ENCODE measurements at places on chromosomes 16 and 17.

DNA sequence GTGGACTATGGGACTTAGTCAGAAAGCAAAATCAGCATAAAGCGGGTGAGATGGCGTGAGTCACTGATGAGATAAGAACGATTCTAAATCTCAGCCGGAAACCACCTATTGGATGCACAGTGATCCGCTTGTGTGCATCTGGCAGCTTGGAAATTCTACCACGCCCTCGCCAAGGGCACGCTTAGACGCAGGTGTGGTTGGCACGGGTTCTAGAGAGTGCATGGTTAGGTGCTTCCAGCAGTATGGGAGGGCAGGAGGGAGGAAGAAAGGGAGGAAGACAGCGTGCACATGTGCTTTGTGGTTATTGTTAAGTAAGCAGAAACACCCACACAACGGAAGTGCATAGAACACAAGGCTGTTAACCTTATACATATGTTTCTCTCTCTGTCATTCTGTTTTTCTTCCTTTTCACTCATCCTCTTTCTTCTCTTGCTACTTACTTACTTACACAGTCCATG lies 374.0 kb upstream of the ASIC2 start:
- no peak for DNase-seq

DNA sequence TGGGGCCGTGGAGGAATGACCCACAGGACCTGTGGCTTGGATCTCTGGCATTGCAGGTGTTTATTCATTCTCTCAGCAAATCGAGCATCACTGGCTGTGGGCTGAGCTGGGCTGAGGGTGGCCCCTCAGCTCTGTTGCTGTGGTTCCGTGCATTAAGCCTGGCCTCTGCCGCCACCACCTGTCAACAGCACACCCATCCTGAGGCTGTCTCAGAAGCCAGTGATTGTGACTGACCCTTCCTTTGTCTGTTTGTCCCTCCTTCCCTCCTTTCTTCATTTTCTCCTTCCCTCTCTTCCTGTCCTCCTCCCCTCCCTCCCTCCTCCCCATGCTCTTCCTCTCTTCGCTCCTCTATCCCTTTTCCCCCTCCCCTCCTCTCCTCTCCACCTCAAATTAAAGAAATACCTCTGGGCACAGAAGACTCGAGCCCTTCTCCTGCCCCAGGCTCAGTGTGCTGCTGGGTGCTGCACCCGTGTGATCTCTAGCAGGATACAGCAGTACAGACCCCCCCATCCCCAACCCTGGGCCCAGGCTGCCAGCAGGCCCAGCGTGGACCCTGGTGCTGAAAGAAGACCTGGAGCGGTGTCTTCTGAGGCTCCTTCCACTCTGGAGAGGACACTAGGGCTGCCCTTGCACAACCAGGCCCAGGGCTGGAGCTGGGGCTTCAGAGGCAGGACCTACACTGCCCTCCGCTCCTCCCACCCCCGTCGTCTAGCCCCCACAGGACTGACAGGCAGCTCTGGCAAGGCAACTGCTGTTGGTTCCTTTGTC lies 75.9 kb downstream of the PLD6 start:
- no peak for DNase-seq

DNA sequence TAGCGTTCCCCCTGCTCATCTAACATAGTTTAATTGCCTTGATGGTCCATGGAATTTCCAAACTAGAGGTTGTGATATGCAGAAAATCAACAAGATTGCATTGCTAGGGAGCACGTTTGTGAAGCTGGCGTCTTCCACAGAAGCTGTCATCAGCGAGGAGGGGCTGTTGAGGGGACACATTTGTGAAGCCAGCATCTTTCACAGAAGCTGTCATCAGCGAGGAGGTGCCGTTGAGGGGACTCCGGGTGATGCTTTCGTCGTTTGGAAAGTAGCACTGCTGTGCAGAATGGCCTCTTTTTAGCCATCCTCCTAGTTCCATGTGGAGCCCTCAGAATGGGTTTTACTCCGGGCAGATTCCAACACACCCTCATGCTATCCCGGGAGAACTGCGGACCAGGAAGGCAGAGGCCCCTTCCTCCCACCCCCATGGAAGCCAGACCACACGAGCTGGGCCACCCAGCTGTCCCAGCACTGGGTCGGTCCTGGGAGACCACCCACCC lies 119.6 kb upstream of the CHMP6 start:
- DNase-seq, result no peak

DNA sequence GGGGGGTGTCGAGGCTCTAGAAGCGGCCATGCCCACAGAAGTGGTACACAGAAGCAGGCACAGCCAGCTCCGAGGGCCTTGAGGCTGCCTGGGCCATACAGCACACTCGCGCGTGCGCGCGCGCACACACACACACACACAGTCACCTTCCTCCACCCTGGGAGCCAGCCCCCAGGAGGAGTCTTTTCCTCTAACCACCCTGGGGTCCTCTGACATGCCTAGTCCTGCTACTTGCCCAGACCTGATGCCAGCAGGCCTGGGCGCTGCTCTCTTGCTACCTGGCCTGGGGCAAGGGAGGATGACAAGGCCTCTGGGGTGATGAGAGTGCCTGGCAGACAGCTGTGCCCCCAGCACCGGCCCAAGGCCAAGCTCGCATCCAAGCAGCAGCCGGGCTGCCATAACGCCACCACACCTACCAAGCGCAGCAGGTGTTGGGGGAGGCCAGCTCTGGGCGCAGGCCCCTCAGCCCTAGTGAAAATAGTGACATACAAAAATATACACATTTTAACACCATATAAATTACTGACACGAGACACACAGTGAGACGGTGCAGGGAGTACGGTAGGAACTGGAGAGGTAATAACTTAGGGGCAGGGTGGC lies 41.1 kb downstream of the TSC2 start:
- no peak for DNase-seq

- DNase-seq, result no peak
Measured at GRCh38 chr17:27496437-27496943, 40.2 kb downstream of the KSR1 start.

DNA sequence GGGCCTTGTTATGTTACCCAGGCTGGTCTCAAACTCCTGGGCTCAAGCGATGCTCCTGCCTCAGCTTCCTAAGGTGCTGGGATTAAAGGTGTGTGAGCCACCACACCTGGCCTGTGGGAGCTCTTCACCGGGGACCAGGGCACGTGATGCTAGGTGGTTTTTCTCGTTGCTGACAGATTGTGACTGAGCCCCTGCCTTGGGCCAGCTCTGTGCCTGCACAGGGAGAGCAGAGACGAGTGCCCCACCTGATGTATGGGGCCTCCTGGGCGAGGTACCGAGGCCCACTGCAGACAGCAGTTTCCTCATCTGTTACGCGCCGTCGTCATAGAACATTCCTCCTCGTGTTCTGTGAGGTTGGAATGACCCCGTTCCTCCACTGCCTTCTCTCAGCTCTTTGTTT lies 280.7 kb downstream of the CPPED1 start:
- no peak for DNase-seq

DNA sequence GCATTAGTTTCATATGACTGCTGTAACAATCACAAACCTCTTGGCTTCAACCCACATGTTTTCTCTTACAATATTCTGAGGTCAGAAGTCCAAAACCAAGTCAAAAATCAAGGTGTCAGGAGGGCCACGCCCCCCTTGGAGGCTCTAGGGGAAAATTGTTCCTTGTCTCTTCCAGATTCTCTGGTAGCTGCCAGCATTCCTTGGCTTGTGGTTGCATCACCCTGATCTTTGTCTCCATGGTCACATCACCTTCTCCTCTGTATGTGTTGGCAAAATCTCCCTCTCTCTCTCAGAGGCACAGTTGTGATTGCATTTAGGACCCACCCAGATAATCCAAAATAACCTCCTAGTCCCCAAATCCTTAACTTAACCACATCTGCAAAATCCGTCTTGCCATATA lies 105.8 kb downstream of the GAS7 start:
- no peak for DNase-seq

- DNase-seq, result no peak
Measured at GRCh38 chr17:79667746-79668145, 56.9 kb upstream of the RBFOX3 start.

DNA sequence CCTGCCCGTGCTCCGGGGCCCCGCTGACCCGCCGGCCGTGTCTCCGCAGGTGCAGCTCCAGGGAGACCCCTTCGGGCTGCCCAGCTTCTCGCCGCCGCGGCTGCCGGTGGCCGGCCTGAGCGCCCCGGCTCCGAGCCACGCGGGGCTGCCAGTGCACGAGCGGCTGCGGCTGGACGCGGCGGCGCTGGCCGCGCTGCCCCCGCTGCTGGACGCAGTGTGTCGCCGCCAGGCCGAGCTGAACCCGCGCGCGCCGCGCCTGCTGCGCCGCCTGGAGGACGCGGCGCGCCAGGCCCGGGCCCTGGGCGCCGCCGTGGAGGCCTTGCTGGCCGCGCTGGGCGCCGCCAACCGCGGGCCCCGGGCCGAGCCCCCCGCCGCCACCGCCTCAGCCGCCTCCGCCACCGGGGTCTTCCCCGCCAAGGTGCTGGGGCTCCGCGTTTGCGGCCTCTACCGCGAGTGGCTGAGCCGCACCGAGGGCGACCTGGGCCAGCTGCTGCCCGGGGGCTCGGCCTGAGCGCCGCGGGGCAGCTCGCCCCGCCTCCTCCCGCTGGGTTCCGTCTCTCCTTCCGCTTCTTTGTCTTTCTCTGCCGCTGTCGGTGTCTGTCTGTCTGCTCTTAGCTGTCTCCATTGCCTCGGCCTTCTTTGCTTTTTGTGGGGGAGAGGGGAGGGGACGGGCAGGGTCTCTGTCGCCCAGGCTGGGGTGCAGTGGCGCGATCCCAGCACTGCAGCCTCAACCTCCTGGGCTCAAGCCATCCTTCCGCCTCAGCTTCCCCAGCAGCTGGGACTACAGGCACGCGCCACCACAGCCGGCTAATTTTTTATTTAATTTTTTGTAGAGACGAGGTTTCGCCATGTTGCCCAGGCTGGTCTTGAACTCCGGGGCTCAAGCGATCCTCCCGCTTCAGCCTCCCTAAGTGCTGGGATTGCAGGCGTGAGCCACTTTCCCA lies 5.9 kb downstream of the CTF1 start:
- DNase-seq, result peak; percentile 45

GRCh38 chr16:19578378-19578971 lies 23.0 kb downstream of the VPS35L start:
- no peak for DNase-seq

DNA sequence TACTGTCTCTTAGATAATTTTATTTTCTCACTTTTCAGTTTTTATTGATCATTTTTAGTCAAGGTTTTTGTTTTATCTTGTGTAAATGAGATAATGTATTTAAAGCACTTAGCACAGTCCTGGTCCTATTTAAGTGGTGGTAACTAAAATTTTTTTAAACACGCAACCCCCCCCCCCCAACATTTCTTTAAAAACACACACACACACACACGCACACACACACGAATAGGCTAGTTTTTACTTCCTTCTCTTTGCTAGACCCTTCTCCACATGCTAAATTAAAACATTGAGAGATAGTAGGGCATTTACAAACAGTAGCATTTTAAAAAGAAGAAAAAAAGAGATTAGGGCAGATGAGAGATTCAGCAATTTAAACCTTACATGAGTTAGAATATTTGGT lies 5.0 kb downstream of the NFATC3 start:
- DNase-seq, result peak; percentile 52

- no peak for DNase-seq
Measured at GRCh38 chr17:79513206-79513605, 97.6 kb downstream of the RBFOX3 start.

- DNase-seq, result no peak
Measured at GRCh38 chr17:30002088-30002487, 60.7 kb downstream of the EFCAB5 start.

DNA sequence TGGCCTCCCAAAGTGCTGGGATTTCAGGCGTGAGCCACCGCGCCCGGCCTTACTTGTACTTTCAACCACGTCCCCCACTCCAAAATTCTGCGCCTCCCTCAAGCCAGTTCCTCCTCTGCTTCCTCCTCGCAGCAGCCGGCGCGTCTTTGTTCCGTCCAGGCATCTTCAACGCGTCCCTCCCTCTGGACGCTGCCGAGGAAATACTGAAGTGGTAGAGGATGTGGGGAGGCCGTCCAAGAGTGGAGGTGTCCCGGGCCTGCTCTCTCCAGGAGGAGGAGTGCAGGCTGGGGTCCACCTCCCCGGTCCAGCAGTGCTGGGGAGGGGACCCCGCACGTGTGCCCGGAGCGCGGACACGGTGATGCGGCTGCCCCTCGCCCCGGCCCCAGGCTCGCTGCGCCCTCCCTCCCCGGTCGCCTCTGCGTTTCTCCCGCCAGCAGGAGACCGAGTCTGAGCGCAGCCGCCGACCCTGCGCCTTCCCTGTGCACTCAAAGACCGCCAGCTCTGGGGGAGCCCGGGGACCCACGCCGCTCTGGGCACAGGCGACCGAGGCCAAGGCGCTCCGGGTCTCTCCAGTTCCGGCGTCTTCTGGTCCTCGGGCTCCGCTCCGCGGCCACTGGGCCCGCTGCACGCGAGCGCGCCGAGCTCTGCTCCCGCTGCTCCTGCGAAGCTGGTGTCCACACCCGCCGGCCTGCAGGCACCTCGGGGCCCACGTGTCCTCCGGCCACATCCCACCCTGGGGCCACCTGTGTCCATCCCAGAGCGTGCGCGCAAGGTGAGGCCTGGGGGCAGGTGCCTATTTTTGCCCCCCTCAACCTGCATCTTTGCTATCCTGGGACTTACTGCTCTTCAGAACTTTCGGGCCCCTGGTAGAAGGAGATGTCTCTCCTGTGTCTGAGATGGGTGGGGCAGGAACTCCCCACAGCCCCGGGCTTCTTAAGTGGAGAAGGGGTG lies 31.7 kb downstream of the OSBPL7 start:
- peak; percentile 21 for DNase-seq

DNA sequence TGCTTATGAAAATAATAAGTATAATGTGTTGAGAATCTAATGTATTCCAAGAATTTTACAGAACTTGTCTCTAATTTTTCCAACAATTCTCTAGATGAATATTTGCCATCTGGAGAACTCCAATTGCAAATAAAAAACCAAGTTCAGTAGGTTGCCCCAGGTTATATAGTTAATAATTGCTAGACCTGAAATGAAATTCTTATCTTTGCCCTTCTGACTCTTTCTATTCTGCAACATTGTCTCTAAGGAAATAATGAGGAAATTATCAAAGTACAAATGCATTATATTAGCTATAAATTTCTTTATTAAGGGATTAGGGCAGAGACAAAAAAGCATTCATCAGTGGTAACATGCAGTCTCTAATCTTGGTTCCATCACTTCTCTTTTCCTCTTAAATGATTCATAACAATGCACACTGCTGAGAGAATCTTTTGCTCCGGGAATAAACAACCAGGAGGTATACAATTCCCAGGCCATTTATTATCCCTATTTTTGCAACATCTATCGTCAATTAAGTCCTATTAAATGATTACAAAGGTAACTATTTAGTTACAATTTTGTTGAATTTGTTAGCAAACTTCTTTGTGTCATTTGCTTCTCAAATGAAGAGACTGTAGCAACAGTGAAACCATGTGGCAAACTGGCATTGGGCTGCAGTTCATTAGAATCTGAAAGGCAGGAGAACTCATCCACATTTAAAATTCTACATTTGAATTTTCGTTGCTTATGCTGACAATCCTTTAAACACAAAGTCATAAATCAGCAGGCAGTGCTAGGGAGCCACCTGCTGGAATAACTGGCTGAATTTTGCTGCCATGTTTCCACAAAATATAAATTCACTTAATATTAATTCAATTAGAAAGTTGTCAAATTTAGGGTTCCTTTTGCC lies 349.6 kb downstream of the KIF2B start:
- DNase-seq, result no peak

GRCh38 chr16:57277586-57277985 lies 6.9 kb downstream of the PLLP start:
- DNase-seq, result peak; percentile 25

Data from CD8-positive, alpha-beta T cell (primary cell).